ENCODE measurements at places on chromosomes 5 and 9. TPM values are rescaled to one million over a fixed set of nuclear protein-coding genes. Genes with fewer than 3 reads are reported as not detected.

The SLC38A9 gene
- total RNA-seq = 24.3 TPM

The ATP10B gene
- total RNA-seq = not detected

The TAF1L gene
- total RNA-seq = not detected

The C9orf153 gene
- total RNA-seq = 0.40 TPM

The LMNB1 gene
- total RNA-seq = 20.6 TPM

The HCN1 gene
- not detected for total RNA-seq

The WDR38 gene
- not detected for total RNA-seq

The PCDHGA5 gene
- total RNA-seq = 0.16 TPM

The RETREG1 gene
- 0.91 TPM for total RNA-seq

The PRR16 gene
- total RNA-seq = 18.3 TPM

The CDKN2B gene
- 23.3 TPM for total RNA-seq

The ARL14EPL gene
- not detected for total RNA-seq

DNA sequence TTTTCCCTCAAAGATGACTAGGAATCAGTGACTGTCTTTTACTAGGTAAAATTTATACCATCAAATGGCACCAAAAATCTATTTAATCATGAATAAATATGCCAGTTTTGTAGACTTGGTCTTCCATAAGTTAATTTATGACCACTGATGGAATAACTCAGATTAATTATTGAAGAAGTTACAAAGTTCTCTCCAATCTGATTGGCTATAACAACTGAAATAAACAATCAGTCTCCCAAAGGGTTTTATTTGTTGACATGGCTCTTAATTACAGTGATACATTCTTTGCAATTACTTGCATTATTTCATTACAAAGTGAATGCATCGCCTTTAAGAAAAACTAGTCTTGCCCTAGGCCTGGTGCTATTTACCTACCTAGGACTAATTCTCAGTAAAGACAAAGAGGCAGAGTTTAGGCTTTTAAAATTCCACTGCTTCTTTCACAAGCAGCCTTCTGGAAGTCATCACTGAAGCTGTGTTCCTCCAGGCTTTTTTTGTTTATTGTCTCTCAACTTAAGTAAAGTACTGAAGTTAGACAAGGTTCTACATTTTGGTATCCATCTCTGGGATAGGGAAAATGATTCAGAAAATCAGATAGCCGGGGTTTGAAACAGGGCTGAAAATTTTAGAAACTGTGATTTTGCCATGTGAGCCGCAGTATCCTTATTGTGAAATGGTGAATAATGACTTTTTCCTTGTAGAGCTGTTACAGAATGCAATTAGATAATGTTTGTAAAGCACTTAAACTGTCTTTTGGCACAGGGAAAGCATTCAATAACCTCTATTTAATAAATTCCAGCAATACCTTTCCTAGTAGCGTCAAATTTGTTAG is 2.5 kb downstream of the STOM start:
- DNase-seq = no peak

GRCh38 chr5:54521856-54522479 is 4.4 kb downstream of the SNX18 start:
- no peak for DNase-seq

GRCh38 chr5:149042865-149043264 is 20.0 kb downstream of the SH3TC2 start:
- no peak for DNase-seq

DNA sequence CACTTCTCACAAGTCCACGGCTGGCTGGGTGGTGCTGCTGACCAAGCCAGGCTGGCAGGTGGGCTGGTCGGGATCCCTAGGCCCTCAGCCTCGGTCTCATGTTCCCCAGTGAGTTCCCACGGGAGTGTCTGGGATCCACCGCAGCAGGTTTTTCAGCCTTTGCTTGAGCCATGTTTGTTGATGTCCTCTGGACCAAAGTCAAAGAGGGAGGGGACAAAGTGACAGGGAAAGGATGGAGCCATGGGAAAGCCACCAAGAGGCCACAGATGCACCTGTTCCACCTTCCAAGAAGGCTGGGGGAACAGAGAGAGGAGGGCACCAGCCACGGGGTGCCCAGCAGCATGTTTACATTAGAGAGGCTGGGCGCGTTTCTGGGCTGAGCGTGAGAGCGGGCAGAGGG is 2.8 kb upstream of the UBAC1 start:
- no peak for DNase-seq

GRCh38 chr9:91117959-91118703 is 243.6 kb downstream of the AUH start:
- no peak for DNase-seq

GRCh38 chr5:83921666-83922193 is 201.1 kb upstream of the HAPLN1 start:
- DNase-seq = no peak

GRCh38 chr9:15308511-15308910 is 1.5 kb upstream of the TTC39B start:
- no peak for DNase-seq

- DNase-seq = no peak
Observed at GRCh38 chr5:121963392-121963791, 1.6 kb downstream of the SRFBP1 start.

- DNase-seq = no peak
Observed at GRCh38 chr5:169279125-169279524, 21.8 kb downstream of the SLIT3 start.

- DNase-seq = no peak
Observed at GRCh38 chr5:42522783-42523182, 99.5 kb downstream of the GHR start.

GRCh38 chr5:67170767-67171166 is 25.8 kb downstream of the CD180 start:
- DNase-seq = no peak

- no peak for DNase-seq
Observed at GRCh38 chr9:134181648-134182034, 17.3 kb upstream of the RNU6ATAC start.

DNA sequence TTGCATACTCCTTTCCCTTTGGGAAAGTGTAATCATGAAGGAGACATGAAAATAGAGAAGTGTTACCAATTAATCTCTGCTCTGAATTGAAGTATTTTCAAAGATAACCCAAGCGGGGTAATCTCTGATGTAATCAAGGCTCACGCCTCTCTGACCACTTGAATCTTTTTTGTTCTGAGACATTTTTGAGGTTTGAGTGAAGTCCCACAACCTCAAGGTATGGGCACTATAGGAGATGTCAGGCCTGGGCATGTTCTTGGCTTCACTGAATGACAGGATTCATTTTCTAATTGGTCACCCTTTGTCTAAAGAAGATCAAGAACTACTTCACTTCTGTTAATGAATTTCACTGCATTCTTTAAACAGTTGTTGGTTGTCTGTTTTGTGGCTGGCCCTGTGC is 23.7 kb downstream of the ENHO start:
- DNase-seq = no peak

DNA sequence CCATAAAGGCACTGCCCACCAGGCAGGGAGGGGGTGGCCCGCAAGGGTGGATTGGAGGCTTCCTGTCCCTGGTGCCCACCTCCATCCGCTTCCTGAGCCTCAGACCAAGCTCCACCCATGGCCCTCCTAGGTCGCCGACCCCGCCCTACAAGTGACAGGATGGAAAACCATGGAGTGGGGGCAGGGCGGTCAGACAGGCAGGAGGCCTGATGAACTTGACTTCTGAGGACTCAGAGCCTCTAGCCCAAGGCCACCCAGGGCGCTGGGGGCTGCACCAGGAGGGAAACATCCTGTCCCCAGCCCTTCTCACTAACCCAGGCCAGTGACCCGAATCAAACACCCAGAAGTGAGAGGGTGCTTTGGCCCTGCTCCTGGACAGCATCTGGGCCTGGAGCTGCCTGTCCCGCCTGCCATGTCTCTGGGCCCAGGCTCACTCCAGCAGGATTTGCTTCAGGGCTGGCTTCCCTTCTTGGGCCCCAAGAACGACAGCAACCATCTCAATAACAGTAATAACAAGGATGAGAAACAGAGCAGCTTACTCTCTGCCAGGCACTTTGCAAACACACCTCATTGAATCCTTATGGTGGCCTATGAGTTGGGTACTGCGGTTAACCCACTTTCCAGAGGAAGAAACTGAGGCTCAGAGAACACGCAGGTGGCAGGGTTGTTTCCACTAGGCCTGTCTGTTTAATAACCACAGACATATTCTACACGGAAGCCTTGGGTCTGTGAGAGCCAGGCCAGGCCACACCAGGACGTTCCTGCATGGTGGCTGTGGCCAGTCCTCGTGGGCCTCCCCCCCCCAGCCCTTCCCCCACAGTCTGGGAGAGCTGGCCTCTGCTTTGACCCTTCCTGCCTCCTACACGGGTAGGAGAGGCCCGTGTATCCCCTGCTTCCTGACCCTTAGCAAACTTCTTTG is 4.4 kb upstream of the ST6GALNAC6 start:
- no peak for DNase-seq

GRCh38 chr9:120524863-120525262 is 55.1 kb downstream of the CDK5RAP2 start:
- no peak for DNase-seq

GRCh38 chr9:86368871-86369521 is 14.8 kb upstream of the TUT7 start:
- DNase-seq = no peak

DNA sequence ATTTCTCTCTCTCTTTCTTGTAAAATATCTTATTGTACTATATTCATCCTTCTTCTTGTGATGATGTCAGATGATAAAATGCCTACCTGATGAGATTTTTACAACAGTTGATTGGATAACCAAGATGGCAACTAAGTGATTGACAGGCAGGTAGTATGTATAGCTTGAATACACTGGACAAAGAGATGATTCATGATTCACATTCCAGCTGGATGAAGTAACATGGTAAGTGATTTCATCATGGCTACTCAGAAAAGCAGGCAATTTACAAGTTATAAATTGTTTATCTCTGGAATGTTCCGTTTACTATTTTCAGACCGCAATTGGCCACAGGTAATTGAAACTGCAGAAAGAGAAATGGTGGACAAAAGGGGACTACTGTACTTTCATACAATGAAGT is 1471.7 kb upstream of the C9orf72 start:
- DNase-seq = no peak

DNA sequence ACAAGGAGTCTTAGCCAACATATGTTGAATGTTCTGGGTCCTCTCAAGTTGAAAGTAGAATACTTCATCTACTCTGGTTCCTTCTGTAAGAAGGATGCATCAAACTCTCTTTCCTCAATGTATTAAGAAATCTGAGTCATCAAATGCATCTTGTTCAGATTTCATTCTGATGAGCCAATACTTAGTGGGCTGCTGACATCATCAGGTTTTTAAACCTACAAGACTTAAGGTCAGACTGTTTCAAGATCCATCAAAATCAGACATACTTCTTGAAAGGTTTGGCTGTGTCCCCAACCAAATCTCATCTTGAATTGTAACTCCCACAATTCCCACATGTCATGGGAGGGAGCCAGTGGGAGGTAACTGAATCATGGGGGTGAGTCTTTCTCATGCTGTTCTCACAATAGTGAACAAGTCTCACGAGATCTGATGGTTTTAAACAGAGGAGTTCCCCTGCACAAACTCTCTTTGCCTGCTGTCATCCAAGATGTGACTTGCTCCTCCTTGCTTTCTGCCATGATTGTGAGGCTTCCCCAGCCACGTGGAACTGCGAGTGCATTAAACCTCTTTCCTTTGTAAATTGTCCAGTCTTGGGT is 168.8 kb downstream of the RAPGEF6 start:
- no peak for DNase-seq

GRCh38 chr9:83020864-83021263 is 42.1 kb downstream of the RASEF start:
- DNase-seq = no peak

DNA sequence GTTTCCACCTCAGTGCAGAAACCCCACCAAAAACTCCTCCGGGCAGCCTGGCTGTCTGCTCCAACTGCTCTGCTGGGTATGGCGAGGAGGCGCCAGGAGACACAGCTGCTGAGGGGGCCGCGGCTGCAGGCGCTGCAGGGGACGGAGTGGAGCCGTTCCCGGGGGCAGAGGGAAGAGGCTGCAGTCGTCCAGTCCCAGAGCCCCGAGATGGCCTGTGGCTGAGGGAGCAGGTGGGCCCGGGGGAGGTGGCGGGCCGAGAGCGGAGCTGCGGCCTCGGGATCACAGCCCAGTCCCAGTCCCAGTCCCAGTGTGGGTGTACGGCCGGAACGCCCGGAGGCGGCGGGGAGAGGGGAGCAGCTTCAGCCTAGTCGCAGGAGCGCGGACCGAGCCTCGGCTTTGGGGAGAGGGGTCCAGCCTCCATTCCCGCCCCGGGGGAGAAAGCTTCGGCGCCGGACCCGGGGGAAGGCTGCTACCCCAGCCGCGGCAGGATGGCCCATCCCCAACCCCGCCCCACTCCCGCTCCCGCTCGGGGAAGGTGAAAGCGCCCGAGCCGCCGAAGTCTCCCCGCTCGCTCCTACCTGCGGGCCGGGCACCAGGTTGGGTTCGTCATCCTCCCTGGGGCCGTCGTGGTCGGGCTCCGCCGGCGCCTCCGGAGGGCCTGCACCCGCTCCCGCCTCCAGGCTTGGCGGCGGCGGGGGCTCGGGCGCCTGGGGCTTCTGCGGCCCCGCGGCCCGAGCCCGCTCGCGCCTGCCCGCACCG is 513 bp downstream of the FAM193B start:
- DNase-seq = no peak

GRCh38 chr9:109168170-109168569 is 1.1 kb upstream of the FRRS1L start:
- DNase-seq = no peak

DNA sequence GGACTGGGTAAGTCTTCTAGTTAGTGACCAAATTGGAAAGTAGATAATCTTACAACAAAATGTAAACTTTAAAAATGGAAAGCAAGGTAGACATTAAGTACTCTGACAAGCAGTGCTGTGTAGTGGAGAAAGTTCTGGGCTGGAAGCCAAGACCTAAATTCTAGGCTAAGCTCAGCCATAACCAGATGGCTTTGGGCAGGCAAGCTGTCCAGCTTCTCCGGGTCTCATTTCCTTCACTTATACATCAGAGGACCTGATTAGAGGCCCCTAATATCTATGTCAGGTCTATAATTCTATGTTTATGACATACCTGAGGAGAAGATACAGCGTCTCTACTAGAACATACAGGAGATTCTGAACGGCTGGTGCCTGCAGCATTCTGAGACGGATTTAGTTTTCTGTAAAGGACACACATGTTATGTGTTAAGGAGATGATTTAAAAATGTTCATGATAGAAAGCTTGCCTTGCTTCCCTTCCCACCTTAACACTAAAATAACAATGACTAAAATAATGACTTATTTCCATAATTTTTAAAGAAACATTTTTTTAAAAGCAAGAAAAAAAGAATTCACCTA is 61.2 kb downstream of the ELL2 start:
- DNase-seq = no peak

DNA sequence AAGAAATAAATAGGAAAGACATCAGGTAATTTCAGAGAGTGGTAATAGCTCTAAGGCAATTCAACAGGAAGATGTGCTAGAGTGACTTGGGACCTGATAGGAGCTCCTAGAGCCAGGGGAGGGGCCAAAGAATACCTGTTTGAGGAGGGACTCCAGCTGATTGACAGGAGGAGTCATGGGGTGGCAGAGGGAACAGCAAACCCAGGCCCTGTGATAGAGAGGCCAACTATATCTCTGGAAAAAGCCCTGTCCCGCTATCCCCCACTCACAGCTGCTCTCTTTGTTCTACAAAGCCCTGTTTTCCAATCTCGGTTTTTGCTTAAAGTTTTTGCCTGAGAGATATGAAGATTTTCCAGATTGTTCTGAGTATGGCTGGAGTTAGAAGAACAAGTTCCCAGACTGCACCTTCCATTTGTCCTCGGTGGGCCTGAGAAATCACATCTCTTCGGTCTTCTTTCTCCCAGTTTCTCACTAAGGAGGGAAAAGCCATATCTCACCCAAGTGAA is 9.0 kb upstream of the NSD1 start:
- DNase-seq = no peak

GRCh38 chr9:6052293-6052919 is 37.0 kb upstream of the RANBP6 start:
- no peak for DNase-seq
